Posterior vena cava (tissue), 2 donors: ENCODE measurements at places on chromosomes 4 and X. TPM values are rescaled to one million over a fixed set of nuclear protein-coding genes. Genes with fewer than 3 reads are reported as not detected.

CDX4 gene
- not detected for total RNA-seq

TBC1D8B gene
- 9.2 TPM for total RNA-seq

CXCR3 gene
- 0.14 TPM for total RNA-seq

- peak; percentile 56 for DNase-seq
Observed at GRCh38 chr4:1204286-1204827, 32.0 kb upstream of the SPON2 start.

GRCh38 chrX:155886409-155886808, 5.3 kb downstream of the VAMP7 start:
- DNase-seq, result no peak

- no peak for DNase-seq
Observed at GRCh38 chr4:91958596-91958995, 345.2 kb upstream of the GRID2 start.

- DNase-seq, result no peak
Observed at GRCh38 chr4:82710197-82710929, 88.2 kb downstream of the SCD5 start.

DNA sequence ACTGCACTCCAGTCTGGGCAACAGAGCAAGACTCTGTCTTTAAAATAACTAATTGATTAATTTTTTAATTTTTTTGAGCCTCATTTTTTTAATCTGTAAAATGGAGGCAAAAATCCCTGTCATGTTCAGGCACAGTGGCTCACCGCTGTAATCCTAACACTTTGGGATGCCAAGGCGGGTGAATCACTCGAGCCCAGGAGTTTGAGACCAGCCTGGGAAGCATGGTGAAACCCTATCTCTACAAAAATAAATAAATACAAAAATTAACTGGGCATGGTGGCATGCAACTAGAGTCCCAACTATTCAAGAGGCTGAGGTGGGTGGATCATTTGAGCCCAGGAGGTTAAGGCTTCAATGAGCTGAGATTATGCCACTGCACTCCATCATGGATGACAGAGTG, 15.4 kb downstream of the AMTN start:
- no peak for DNase-seq

DNA sequence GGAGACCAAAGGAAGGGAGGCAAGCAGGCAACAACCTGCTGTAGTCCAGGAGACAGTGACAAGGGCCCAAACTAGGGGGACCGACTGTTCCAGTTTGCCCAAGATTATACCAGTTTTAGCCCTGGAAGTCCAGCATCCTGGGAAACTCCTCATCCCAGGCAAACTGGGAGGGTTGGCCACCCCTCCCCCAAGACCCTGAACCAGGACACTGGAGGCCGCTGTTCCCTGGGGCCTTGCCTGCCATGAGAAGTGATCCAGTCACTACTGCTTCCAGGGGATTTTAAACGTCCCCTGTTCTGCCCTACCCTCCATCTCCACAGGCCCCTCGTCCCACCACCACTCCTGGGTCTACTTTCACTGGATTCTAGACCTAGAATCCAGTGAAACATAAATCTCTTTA, 4.3 kb upstream of the DGAT2L6 start:
- DNase-seq, result no peak

DNA sequence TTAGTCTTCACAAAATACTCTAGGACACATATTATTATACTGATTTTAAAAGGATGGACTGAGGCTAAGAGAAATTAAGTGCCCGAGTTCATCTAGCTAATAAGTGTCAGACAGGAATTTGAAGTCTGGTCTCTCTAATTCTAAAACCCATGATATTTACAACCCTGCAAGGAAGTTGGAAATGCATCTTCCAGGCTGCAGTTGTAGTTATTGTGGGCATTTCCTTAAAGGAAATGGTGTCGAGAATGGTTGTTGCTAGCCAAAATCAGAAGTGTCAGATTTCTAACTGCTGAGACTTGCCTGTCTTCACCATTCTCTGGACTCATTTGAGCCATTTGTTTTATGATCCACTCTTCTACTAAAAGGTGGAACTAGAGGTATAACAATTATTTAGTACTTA, 82.5 kb downstream of the FAT4 start:
- DNase-seq, result no peak

DNA sequence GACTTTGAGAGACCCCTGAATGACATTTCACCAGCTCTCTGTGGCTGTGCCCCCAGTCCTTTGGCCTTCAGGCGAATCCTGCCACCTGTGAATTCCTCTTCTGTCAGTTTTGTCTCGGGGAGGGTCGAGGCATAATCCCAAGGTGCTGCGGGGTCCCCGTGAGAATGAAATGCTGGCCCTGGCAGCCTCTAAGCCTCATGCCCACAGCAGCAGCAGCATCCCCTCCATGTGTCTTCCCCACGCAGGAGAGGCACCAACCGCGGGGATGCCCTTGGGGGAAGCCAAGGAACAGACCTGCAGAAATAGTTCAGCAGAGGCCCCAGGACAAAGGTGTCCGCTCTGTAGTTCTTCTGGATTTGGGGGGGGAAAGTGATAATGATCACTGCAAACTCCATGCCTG, 104.8 kb downstream of the PHKA2 start:
- peak; percentile 37 for DNase-seq

- no peak for DNase-seq
Observed at GRCh38 chrX:108306086-108306485, 132.1 kb downstream of the COL4A6 start.

DNA sequence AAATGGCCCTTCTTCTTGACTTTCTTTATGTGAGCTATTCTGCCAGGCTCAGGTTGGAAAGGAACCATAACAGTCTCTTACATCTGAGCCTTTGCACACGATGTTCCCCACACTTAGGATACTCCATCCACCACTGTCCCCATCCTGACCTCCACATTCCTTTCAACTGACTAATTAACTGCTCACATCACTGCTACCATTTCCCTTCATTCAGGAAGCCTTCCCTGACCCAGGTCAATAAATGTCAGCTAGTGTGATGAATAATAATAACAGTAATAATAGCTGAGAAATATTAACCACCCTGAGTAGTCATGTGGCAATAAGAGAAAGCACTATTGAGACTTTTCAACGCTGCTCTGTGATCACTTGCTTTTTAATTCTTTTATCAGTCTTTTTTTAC, 291.7 kb downstream of the KCNIP4 start:
- no peak for DNase-seq

GRCh38 chr4:52968241-52968640, 106.1 kb downstream of the RASL11B start:
- DNase-seq, result no peak
